ENCODE measurements at places on chromosomes 12 and 14.

DNA sequence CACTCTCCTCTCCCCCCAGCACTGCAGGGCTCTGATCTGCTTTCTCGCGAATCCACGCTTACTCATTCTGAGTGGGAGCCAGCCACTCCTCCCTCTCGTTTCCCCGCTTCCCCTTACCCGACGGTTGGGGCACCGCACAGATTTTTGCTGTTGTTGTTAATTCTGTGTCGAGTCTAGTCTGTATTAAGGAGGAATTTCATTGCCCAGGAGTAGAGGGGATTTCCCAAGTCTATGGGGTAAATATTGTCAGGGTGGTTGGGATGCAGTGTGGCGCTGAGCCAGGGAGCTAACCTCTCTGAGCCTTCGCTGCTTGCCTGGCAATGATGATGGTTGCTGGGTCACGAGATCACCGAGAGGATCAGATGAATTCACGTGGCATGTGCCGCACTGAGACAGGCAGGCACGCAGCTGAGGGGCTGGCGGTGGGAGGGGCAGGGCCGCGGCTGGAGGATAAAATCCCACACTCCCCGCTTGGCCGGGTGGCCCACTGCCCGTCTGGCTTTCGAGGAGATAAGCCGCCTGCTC, 18.5 kb downstream of the NCOR2 start:
- DNase-seq, result peak; percentile 71

GRCh38 chr12:110704750-110705149, 15.8 kb upstream of the HVCN1 start:
- no peak for DNase-seq

DNA sequence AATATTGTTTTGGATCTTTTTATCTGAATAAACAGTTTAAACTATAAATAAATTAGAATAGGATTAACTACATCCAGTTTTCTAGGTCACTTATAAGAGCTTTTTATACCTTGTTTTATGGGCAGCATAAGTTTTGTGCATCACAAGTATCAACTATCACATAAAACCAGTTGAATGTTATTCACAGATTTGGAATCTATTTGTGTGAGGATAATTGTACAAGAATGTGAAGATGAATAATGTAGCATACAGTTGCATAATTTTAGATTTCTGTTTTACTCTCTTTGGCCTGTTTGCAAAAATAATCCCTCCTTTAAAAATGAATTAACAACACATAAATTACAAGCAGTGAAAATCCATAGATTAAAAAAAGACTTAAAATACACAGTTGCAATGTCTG, 88.8 kb downstream of the SCFD1 start:
- no peak for DNase-seq

GRCh38 chr12:65778258-65779090, 45.8 kb upstream of the HMGA2 start:
- DNase-seq, result no peak

DNA sequence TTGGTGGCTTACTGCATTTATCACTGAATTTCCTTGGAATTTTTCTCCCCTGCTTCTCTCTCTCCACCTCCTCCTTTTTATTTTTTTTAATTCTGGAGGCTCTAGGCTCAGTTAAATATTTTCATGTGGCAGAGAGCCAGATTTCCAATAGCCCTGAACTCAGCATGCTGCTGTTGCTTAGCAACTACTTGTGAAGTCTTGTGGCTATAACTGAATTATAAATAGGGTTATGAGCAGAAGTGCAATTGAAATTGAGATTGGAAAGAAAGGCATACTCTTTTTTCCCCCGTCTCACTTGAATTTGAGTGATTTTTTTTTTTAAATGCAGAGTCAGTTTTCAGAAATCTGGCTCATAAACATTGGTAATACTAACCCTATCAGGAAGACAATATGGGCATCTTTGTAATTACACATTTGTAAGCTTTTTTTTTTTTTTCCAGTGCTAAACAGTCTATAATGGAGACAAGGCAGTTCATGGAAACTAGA, 38.3 kb downstream of the ATF7IP start:
- DNase-seq, result no peak

GRCh38 chr14:29896354-29896821, 31.3 kb downstream of the PRKD1 start:
- no peak for DNase-seq

DNA sequence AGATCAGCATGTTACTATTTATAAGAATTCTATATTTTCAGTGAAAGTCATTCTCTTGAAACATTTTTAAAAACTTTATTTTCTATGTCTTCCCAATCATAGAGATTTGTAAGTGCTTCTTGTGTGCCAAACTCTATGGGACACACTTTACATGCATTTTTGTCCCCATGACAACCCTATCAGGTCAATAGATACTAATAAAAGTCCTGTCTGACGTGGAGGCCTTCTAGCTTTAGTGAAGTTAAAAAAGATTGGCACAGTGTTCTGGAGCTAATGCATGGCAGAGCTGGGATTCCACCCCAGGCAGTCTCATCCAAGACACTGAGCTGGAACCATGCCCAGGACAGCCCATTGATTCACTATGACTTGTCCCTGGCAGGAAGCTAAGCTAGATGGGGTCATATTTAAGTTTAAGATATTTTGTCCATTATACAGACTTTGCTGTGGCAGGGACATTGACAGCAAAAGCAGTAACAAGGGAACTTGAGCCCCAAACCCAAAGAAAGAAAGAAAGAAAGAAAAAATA, 28.1 kb downstream of the TTC6 start:
- DNase-seq, result no peak

DNA sequence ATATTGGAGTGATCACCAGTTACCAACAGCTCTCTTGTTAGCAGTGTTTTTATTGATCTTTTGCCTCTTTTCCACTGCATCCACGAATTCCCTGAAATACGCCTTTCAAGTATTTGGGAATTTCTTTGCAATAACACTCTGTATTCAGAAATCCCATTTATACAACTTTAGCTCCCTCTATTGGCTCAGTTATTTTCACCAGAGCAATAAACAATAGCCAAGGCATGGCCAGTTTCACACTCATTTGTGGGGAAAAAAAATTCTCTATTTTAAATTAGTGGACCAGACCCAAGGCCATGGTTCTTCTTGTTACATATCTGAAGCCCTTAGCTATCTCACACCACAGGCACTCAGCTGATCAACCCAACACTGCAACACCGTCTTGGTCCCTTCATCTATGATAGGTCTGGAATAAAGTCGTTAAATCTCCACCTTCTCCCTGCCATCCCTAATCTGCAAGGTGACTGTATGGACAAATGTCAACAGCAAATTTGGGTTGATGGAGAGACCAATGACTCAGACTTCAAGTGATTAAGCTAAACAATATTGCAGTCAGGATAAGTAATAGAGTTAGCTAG, 92.4 kb upstream of the TMEM260 start:
- DNase-seq, result no peak

- DNase-seq, result no peak
Observed at GRCh38 chr12:96766232-96766631, 140.8 kb upstream of the NEDD1 start.

DNA sequence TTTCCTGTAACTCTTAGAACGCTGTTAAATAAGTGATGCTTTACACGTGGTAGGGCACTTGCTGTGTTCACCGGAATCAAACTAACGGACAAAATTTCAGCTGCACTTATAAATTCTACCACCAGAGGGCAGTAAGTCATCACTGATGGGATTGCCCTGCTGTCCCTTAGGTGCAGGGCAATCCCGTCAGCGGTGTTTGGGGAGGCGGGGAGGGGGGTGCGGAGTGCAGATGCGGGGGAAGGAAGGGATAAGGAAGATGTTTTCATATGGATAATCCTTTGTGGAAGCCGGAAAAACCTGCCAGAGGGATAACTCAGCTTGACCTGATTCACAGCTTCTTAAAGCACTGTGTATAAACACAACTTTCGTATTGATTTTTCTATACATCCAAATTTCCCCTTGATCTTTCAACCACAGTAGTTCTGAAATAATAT, 21.7 kb upstream of the SLC10A1 start:
- peak; percentile 27 for DNase-seq

- no peak for DNase-seq
Observed at GRCh38 chr12:34407813-34408212, 385.5 kb downstream of the ALG10 start.

- DNase-seq, result peak; percentile 65
Observed at GRCh38 chr12:77685112-77685511, 145.6 kb upstream of the NAV3 start.

- peak; percentile 67 for DNase-seq
Observed at GRCh38 chr12:42213954-42214426, 24.1 kb downstream of the YAF2 start.

GRCh38 chr14:53331247-53331646, 178.1 kb upstream of the DDHD1 start:
- no peak for DNase-seq

DNA sequence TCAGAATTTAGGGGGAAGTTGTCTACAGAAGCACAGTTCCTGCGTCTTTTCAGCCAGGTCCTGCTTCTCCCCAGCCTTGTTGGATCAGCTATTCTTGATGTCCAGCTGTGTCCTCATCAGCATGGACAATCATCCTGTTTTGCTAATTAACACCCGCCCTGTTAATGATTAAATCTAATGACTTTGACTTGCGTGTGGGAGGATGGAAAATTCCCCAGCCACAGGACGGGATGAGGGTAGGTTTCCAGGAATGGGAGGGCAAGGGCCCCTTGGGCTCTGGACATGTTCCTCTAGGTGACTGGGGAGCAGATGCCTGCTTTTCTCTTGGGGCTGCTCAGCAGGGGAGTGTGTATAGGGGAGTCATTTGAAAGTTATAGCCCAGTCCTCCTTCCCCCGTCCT, 5.3 kb upstream of the PPP1R1A start:
- DNase-seq, result no peak

GRCh38 chr12:59695379-59695778, 99.5 kb downstream of the SLC16A7 start:
- no peak for DNase-seq

DNA sequence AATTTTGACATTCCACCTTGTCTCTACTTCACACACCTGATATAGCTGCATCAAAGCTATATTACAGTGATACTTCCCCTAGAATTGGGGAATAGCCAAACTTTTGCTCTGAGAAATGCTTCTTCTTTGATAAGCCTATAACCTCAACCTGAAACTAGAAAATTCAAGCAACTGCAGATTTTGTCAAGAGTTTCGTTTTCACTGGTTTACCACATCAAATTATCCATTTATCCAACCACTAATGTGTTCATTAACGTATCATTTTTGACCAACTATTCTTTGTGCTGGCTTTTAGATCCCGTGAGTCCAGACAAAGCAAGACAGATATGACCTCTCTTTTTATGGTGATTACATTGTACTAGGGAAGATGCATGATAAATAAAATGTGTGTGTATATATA, 13.5 kb upstream of the TAS2R46 start:
- DNase-seq, result no peak

- no peak for DNase-seq
Observed at GRCh38 chr12:49643961-49644619, 20.7 kb downstream of the PRPF40B start.

GRCh38 chr12:114774197-114774596, 90.2 kb upstream of the TBX3 start:
- DNase-seq, result no peak
